AML-193 (cell line): ENCODE measurements at places on chromosomes 7 and 10.

DNA sequence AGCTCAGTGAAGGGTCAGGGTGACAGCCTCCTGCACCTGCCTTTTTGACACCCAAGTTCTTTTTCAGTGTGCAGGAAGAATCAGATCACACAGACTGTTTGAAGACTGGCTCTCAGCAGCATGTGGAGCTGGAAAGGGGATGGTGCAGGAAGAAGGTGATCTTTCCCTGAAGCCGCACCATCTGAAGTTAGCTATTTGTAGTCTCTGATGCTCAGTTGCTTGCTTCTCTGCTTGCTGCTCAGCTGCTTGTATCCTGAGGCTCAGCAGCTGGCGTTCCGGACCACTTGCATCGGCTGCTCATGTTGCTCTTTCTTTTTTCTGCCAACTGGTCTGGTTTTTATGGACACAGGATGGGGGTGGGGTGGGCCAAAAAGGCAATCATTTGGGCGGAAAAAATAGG is 15.8 kb upstream of the DNMBP start:
- DNase-seq, result no peak

- DNase-seq, result no peak
These were observed 137.3 kb downstream of the VTI1A start for GRCh38 chr10:112584276-112584675.

- DNase-seq, result no peak
These were observed 326.9 kb downstream of the PLXNA4 start for GRCh38 chr7:132249256-132249971.

- DNase-seq, result no peak
These were observed 163.0 kb upstream of the LAMB4 start for GRCh38 chr7:108293149-108293612.

DNA sequence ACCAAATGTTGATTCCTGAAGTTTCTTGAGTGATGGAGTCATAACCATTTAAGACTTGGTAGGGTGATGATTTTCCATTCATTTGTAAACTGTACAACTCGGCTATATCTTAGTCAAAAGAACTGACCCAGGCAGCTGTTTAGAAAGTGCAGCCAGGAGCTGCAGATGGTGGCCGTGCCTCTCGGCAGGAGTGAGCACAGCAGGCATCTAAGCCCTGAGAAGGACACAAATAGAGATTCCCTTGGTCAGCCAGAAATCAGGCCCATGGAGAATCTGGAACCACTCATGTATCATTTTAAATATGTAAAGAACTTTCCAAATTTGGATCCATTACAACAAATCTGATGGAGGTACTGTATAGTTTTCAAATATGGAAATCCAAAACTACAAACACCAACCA is 177.0 kb upstream of the AKR1E2 start:
- DNase-seq, result no peak

GRCh38 chr10:110505130-110505770 is 7.5 kb downstream of the DUSP5 start:
- DNase-seq, result no peak

GRCh38 chr10:85105614-85106255 is 777.3 kb downstream of the CCSER2 start:
- no peak for DNase-seq

GRCh38 chr10:62934258-62934657 is 118.1 kb upstream of the EGR2 start:
- DNase-seq, result no peak

- no peak for DNase-seq
These were observed 182.9 kb downstream of the MYOF start for GRCh38 chr10:93299195-93299594.

DNA sequence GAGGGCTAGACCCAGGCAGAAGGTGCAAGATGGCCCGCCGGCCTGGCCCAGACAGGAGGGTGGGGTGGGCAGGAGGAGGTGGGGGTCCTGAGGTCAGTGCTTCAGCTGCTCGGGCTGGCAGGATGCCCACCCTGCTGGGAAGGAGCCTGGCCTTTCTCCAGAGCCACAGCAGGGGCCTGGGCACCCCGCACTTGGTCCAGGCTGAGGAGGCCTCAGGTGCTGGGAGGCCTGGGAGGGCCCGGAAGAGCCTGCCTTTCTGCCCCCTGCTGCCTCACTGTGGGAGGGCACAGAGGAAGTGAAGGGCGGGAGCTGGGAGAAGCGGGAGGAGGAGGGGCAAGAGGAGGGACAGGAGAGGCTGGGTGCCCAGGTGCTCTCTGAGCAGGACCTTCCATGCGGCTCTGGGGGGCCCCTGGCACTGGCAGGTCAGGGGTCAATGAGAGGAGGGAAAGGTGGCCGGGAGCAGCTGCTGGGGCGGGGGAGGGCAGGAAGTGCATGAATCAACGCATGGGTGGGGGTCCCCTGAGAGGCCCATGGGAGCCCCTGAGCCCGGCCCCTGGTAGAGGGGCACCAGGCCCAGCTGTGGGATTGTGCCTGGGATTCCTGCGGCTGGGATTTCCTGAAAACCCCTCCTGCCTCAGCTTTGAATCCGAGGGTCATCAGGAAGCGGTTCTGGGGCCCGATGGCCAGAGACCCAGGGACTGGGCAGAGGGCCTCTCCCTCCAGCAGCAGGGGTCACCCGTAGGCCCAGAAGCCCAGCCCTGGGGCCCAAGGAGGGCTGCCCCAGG is 49.9 kb downstream of the PWWP2B start:
- DNase-seq, result peak; percentile 67

DNA sequence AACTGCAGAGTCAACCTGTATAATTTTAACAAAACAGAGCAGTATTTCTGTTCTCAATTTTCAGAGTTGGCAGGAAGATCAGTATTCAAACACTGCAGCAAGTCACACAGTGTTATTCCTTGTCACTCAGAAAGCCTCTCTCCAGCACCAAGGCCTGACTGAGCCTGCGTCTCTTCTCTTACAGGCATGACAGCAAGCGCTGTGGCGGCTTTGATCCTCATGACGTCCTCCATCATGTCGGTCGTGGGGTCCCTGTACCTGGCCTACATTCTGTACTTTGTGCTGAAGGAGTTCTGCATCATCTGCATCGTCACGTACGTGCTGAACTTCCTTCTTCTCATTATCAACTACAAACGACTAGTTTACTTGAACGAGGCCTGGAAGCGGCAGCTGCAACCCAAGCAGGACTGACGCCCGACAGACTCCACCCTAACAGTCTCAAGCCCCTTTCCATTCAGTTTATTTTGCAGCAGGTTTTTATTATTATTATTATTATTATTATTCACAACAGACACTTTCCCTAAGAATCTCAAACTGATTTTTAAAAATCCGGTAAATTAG is 28.0 kb downstream of the GUSB start:
- no peak for DNase-seq

- no peak for DNase-seq
These were observed 595.9 kb upstream of the AUTS2 start for GRCh38 chr7:69002416-69002815.

- DNase-seq, result peak; percentile 38
These were observed 78.3 kb downstream of the SNX10 start for GRCh38 chr7:26370011-26370410.
